D721Med (cell line): ENCODE measurements at places on chromosomes 7 and 10.

GRCh38 chr10:95605163-95605562, 44.0 kb upstream of the SORBS1 start:
- DNase-seq, result no peak

GRCh38 chr7:39507866-39508551, 58.2 kb upstream of the YAE1 start:
- no peak for DNase-seq

DNA sequence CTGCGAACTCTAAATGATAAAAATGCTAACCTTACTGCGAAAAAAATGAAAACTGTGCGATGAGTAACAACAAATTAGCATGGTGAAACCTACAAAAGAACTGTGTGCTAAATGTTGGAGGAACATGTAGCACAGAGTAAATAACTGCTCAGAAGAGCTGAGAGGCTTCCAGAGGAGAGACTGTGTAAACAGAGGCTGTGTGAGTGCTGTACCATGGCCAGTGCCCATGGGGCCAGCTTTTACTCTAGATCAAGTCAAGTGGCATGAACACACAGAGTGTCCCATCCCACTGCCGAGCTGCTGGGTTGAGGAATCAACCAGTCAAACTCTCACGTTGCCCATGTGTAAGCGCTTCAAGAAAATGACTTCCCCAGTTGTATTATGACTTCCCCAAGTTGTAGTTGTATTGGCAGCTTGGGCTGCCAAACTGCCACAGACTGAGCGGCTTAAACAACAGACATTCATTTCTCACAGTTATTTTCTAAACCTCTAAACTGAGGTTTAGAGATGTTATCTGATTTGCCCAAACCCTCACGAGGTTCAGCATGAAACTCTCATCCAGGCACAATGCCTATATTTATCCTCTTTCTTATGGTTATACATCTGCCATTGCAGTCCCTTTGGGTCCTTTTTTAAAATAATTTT, 270.7 kb downstream of the ABCA13 start:
- DNase-seq, result no peak

DNA sequence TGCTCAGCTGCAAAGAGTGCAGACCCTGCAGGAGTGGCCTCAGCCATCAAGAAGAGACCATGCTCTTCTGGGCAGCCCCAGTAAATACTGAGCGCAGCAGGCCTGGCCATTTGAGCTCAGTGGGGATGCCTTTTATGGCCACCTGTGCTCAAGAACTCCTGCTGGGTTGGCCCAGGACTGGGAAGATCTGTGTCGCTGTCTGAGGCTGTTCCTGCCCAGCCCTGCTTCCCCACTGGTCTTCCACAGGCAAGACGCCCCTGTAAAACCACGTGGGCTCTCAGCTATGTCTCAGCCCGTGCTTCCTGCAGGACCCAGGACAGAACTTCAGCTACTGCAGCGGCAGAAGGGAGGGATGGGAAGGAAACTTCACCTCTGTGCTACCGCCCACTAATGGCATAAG, 10.5 kb upstream of the PPIF start:
- no peak for DNase-seq

GRCh38 chr7:7505915-7506314, 29.8 kb downstream of the COL28A1 start:
- no peak for DNase-seq

GRCh38 chr10:92830478-92831389, 17.6 kb upstream of the EXOC6 start:
- DNase-seq, result no peak

- DNase-seq, result no peak
Measured at GRCh38 chr10:74917481-74918077, 91.2 kb downstream of the KAT6B start.

- DNase-seq, result no peak
Measured at GRCh38 chr10:16811292-16811691, 5.9 kb downstream of the RSU1 start.

DNA sequence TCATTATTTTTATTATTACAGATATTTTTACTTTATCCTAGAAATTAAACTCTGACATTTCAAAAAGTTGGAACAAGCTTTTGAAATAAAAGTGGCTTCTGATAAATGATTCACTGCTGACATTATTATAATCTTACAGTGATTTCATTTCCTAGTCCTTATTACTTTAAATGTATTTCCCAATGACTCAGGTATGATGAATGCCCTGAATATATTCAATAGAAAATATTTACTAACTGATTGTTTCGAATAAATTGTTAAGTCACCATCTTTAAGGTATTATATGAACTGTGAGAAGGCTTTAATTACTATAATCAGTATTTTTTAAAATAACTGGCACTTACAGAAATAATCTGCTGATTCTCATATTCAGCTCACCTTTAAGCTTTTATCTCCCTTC, 21.6 kb downstream of the DKK1 start:
- DNase-seq, result no peak

- no peak for DNase-seq
Measured at GRCh38 chr7:81926-82756, 110.2 kb upstream of the FAM20C start.

GRCh38 chr10:71975087-71975870, 11.1 kb downstream of the CHST3 start:
- DNase-seq, result no peak

DNA sequence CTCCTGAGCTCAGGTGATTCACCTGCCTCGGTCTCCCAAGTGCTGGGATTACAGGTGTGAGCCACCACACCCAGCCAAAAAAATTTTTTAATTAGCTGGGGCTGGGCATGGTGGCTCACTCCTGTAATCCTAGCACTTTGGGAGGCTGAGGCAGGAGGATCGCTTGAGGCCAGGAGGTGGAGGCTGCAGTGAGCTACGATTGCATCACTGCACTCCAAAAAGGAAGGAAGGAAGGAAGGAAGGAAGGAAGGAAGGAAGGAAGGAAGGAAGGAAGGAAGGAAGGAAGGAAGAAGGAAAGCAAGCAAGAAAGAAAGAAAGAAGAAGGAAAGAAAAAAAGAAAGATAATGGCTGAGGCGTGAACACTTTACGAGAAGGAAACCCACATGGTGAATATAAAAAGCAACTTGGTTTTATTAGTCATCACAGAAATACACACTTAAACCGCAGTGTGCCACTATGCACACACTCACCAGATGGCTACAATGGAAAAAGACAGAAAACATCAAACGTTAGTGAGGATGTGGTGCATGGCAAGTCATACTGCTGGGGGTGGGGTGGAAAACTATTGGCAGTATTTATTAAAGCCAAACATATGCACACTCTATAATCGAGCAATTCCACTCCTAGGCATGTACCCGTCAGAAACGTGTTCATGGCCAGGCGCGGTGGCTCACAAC, 4.4 kb upstream of the CCL26 start:
- DNase-seq, result no peak

- DNase-seq, result no peak
Measured at GRCh38 chr7:139118805-139119485, 9.4 kb upstream of the ZC3HAV1 start.

DNA sequence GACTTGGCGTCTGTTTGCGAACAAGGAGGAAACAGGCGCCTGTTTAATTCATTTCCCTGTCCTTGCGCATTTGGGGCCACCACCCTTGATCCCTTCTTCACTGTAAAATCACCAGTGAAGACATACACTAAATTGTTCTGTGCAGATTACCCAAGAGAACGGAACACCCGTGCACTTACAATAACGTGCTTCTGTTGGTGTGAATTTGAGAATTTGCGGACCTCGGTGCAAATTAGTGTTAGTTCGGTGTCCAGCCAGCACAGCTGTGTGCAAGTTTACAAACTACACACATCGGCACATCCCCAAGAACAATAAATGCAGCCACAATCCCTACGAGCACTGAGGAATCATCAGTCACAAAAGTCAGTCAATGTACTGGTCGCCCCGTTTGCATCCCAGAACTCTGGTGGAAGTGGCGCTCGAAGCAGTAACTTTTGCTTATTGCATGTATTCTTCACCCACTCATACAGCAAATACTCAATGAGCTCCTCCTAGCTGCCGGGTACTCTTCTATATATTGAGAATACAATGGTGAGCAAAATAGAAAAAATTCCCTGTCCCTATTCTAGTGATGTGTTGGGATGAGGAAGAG, 786 bp upstream of the CNOT4 start:
- DNase-seq, result no peak

DNA sequence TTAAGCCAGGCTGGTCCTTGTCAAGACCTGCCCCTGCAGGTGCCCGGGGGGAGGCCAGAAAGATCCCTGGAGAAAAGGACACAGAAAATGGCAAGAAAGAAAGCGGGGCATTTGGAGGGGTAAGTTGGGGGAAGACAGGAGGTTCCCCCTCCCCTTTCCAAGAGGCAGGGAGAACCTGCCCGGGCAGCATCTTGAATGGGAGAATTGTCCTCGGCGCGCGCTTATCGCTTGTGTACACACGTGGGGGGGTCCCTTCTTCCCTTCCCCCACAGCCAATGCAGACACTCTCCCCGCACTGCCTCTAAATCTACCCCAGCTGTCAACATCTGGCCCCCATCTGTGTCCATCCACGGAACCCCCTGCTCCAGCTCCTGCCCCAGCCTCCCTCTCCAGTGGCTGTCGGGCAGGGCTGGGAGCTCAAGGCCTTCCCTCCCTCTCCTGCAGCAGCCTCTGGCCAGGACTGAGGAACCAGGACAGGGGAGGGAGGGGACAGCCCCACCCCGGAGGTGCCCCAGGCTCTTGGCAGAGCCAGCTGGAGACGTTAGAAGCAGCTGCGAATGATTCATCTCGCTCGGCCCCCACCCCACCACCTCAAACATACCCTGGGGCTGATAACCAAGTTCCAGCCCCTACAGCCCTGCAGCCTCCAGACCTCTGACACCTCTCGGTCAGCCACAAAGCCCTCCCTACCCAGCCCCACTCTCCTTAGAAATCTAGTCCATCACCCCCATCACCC, 25.3 kb downstream of the EPHB4 start:
- DNase-seq, result no peak

GRCh38 chr7:24036033-24036412, 248.0 kb upstream of the NPY start:
- DNase-seq, result no peak

DNA sequence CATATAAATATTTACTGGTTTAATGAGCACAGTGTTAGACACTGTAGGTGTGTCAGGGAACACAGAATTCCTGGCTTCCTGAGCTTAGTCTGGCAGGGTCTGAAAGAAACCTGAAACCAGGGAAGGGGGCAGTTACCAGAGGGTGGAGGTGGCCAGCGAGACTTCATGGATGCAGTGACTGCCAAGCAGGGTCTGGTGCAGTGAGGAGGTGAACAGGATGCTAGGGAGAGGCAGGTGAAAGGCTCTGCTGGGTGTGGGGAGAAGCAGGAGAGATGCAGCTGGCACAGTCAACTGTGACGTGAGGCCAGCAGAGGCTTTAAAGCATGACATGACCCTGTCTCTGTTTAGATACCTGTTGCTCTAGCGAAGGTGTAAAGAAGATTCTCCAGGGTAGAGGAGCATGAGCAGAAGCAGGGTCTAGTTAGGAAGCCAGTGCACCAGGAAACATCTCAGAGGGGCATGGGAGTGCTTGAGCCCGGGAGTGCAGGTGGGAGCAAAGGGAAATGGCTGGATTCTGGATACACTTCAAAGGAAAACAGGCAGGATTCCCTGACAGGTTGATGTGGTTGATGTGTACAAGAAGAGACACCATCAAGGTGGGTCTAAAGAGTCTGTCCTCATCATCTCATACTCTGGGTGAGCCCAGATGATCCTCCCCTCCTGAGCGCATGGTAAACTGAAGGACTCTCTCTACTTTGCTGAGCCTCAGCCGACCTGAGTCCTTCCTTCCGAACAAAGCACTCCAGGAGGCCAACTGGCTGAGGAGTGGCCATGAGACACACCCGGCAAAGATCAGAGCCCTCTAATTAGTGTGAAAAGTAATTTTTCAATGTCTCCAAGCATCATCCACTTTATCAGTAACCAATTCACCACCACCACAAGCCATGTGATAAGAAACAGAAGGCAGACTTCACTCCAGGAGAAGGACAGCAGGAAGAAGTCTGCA, 186.8 kb downstream of the COBL start:
- no peak for DNase-seq

DNA sequence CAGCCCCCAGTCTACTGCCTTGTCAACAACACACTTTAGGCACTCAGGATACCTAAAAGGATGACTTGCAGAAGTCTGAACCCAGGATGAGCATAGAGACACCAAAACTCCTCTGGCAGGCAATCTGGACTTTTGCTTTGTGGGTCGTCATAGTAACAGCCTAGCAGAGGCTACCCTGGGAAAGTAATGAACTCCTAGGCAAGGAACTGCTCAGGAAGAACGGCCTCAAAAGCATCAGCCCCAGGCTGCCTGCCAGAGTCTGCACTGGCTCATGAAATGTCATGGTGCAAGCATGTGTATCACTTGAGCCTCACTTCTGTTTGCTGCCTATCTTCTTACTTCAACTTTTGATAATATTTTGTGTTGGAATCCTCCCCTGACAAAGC, 715.1 kb downstream of the GRID1 start:
- no peak for DNase-seq

DNA sequence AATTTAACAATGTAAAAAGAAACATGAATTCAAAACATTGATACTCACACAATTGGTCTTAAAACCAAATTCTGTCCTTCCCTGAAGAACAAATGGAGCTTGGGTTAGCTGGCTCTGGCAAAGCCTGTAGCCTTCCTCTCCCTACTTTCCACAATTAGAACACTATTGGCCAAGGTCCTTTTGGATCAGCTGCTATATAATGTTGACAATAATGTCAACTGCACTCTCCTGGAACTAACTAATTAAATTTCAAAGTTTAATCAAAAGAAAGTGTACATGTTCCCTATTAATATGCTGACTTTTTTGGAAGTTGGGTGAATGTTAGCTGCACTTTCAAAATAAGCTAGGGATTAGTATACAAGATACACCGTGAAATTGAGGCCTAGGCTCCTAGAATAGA, 440.1 kb upstream of the NFE2L3 start:
- DNase-seq, result no peak
